ENCODE measurements at places on chromosomes 6 and 20.

DNA sequence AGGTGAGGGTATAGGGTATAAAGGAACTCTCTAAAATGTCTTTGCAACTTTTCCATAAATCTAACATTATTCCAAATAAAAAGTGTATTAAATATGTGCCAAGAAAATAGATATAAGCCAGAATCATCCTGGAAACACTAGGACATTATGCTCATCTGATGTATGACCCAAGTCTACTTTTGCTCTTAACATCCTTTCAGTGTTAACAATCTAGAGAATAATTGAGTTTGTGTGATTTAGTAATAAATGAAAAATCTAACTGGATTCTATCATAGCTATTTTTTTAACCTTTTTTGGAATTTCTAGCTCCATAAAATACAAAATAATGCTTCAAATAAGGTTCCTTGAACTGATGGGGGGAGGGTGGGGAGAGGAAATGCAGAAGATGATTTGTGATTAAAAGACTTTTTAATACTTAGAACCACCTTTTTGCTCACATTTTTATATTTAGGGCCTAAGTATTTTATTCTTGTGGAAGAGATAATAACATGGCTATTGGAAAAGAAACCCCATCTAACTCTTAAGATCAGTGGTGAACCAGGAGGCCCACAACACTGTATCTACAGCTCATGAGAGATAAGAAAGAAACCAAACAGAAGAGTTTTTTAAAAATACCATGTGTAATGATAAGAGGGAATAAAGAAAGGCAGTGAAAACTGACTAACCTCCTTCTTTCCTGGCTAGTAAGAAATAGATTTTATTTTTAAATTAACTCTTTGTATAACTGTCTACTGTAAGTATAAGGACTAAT is 68.5 kb downstream of the PDSS2 start:
- DNase-seq = no peak

- DNase-seq = no peak
These were observed 12.3 kb downstream of the RIN2 start for GRCh38 chr20:19770375-19770774.

DNA sequence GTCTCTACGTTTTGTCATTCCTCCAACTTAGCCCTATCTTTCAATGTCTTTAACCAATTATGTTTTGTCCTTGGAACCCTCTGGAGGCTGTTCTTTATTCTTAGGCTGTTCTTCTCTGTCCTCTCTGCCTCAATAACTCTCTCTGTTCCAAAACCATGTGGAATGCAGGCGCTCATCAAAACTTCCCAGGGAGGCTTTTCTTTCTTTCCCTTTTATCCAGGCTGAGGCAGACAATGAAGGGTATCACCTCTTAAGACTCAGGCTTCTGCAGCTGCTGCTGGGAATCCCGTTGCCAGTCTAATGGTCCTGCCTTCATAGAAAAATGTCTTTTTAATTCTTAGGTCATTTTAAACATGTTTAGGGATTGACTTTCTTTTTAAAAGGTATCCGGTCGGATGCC is 544.7 kb downstream of the CDH26 start:
- DNase-seq = no peak

DNA sequence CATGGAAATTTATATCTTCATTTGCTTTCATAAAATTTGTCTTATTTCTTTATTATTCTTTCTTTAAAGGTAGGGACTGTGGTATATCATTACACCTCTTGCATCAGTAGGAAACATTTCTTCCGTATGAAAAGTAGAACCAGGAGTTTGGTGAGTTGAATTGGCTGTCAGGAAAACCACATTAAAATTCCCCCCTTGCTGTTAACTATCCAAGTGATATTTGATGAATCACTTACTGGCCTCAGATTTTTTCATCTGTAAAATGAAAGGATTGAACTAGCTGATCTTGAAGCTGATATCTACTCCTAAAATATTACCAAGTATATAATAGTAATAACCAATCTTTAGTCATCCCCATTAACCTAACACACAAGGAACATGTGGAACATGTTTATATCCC is 460.9 kb downstream of the GJA1 start:
- DNase-seq = no peak

- no peak for DNase-seq
These were observed 38.4 kb downstream of the LCA5 start for GRCh38 chr6:79498842-79499241.

GRCh38 chr6:116033687-116034303 is 26.9 kb downstream of the FRK start:
- no peak for DNase-seq

- DNase-seq = no peak
These were observed 916 bp downstream of the SOX18 start for GRCh38 chr20:64048402-64049044.

DNA sequence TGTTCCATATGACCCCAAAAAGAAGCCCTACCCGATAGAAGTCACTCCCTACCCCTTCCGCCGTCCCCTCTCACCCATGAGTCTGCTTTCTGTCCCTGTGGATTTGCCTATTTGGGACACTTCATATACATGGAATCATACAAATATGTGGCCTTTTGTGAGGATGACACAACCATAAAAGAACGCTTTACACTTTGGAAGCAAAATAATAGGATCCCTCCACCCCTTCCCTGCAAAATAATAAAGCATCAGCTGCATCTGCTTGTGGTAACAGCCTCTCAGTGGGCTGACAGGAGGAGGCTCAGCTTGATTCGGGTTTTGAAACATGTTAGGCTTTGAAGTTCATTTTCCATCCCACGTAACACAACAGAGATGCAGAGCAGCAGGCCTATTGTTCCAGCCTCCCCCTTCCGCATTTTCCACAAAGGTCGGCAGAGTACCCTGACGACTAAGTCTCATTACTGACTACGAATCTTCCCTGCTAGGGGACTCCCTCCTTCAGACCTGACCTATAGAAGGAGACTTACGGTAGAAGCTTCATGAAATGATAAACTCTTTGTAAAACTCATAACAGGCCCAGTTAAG is 99.1 kb downstream of the ALDH8A1 start:
- no peak for DNase-seq
